ENCODE measurements at places on chromosomes 1 and 21.

DNA sequence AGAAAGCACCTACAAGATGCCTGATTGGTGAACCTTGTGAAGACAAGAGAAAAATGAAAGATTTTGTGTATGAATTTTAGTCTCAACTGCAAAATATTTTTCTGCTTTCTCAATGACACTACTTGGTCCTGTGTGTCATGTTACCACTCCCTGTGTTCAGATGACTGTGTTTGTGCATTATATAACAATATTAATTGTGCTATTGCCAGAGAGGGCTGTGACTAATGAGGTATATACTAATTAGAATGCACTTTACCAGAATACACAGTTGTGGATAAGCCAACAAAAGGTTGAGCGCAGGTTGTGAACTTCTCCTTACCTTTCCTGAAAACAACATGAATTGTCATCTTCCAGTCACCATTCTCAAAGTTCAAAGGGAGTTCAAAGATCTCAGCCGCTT, 17.3 kb upstream of the FMO2 start:
- DNase-seq: no peak

GRCh38 chr1:205792961-205793673, 17.8 kb upstream of the RAB29 start:
- no peak for DNase-seq

- DNase-seq: peak; percentile 87
Measured at GRCh38 chr21:8989721-8990325, 1531.6 kb upstream of the TPTE start.

- DNase-seq: no peak
Measured at GRCh38 chr1:33516428-33516827, 44.0 kb downstream of the ZSCAN20 start.

DNA sequence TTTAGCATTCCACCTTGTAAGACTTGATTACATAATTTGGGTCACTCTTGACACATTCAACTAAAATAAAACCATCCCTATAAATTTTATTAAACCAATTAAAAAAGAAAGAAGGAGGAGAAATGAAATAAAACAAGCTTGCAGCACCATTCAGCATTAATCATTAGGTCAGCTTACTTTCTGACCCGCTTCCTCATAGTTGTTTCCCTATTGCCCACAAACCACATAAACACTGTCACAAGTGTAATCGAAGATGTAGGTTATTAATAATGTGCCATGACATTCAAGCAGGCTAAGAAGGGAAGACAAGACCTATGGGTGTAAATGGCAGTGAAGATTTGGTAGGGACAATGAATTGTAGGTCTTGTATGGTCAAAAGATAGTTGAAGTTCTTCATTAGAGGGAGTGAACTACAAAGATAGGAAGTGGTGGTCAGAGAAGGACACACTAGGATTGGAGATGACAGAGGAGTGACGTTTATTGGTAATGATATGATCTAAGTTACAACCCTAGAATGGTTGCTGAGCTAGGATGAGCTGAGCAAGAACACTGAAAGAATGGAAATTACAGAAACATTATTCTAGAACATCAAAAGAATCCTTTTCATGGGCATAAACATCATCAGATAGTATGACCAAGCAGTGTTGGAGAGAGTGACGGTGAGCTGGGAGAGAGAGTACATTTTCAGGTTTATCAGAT, 231.5 kb downstream of the KCNT2 start:
- no peak for DNase-seq

DNA sequence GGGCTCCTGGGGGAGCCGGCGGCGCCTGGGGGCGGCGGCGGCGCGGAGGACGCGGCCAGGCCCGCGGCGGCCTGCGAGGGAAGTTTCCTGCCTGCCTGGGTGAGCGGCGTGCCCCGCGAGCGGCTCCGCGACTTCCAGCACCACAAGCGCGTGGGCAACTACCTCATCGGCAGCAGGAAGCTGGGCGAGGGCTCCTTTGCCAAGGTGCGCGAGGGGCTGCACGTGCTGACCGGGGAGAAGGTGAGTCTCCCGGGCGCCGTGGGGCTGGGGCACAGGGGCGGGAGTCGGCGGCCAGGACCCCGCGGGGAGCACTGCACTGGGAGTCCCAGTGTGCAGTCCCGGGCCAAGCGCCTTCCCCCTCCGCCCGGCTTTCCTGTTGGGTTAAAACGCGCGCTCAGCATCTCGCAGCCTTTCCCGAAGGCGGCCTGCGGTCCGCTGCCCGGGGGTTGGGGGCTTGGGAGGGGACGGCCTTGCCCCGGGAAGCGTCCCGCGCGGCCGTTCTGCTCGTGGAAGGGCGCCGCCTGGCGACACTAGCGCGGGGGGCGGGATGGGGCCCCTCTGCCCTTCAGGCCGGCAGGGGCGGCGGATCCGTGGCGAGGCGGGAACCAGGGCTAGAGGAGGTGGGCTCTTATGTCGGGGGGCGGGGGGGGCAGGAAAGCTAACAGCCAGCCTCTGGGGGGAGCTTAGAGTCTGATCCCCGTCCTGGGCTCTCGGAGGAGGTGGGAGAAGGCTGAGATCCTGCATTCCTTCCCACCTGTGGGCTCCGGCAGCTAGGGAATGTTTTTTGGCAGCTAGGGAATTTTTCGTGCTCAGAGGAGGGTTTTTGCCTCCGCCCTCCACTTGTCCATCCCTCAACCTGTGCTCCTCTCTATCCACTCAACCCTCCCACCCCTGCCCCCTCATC, 1.1 kb downstream of the HUNK start:
- no peak for DNase-seq

DNA sequence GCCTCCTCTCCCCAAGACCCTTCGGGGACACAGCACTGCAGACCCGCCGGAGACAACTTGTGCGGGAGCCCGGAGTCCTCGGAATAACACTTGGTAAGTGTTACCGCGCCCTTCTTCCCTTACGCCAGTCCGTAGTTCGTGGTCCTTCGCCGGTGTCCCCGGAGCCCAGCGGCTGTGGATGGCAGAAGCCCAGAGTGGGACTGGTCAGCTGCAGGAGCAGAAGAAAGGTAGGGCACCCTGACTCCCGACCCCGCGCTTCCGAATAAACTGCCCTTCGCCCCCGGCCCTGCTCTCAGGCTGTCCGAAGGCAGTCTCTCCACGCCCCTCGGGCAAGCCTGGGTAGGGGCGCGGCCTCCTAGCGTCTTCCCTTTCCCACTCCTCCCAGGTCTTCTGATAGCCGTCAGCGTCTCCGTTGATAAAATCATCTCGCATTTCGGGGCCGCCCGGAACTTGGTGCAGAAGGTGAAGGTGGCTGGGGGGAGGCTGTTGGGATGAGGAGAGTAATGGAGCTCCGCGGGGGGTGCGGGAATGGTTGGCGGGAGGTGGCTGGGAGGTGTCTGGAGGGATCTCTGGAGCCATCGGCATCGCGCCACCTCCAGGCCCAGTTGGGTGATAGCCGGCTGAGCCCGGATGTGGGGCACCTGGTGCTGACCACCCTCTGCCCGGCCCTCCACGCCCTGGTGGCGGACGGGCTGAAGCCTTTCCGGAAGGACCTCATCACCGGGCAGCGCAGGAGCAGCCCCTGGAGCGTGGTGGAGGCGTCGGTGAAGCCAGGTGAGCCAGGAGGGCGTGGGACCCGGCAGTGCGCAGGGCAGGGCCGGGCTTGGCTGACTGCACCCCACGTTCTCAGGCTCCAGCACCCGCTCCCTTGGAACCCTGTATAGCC, 4.3 kb downstream of the RUSC1 start:
- peak; percentile 54 for DNase-seq

DNA sequence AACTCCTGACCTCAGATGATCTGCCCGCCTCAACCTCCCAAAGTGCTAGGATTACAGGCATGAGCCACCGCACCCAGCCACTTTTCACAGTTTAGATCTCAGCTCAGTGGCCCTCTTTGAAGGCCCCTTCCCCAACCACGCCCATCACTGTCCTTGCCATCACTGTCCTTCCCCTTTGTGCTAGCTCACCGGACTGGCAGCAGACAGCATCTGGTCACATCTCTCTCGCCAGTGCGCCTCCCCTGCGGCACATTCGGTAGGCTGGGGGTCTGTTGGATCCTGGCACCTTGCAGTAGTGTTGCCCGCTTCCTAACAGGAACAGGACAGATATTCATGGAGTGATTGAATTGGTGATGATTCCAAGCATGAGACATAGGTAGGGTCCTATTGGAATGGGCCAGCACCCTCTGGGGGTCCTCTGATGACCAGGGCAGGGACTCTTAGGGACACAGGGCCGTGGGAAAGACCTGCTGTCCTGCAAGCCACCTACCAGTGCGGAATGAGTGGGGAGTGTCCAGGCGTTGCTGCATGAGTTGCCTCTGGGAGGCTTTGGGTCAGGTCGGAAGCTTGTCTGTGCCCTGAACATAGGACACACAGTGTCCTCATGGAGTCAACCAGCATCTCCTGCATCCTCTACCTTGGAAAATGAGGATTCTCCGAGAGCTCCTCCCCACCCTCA, 178.8 kb upstream of the VAMP3 start:
- no peak for DNase-seq

GRCh38 chr1:204443260-204443619, 31.6 kb upstream of the PPP1R15B start:
- DNase-seq: no peak

GRCh38 chr1:4724001-4724400, 69.6 kb downstream of the AJAP1 start:
- no peak for DNase-seq

DNA sequence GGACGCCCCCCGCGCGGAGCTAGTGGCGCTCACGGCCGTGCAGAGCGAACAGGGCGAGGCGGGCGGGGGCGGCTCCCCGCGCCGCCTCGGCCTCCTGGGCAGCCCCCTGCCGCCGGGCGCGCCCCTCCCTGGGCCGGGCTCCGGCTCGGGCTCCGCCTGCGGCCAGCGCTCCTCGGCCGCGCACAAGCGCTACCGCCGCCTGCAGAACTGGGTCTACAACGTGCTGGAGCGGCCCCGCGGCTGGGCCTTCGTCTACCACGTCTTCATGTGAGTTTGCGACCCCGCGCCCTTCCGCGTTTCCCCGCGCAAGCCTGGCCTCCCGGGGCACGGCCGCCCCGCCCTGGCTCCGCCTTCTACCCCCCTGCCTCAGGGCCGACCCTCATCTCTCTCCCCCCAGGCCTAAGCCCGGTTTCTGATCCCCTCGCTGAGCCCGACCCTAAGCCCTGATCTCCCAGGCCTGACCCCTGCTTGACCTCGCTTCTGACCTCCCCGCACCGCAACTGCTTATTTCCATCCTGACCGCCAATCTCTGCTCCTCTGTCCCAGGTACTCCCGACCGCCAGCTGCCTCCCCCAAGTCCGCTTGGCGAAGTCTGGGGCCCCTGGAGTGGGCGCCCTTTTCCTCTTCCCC, 669 bp downstream of the KCNQ4 start:
- no peak for DNase-seq

DNA sequence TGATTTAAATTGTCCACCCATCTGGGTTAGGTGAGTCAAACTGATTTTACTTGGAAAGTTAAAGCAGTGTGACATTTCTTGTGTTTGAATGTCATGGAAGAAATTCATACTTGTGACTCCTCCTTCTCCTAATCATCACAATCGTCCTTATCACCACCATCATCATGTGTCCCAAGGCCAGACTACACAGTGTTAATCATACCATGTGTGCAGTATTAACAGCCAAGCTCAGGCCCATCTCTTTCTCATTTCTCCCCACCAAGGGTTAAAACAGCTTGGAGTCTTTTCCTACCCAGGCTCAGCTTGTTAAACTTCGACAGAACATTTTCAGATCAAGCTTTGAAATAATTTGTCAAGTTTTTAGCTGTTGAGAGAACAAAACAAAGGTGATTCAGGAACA, 22.5 kb upstream of the PLA2G2E start:
- no peak for DNase-seq

DNA sequence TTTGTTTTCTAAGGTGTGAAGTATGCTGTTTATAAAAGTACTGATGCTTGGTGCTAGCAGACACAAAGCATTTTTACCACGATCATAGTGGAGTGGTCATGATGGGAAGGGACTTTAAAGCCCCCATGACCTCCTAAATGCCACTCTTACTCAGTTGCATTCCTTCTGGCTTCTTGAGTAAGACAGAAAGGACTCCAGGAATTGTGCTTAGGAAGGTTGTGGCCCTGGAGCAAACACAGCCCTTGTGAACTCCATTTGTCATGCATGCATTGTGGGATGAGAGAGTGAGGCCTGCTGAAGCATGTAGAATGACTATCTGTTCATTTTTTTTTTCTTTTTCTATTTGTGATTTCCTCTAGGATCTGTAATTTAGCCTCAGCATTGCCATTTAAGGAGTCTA, 34.2 kb downstream of the AK5 start:
- DNase-seq: peak; percentile 21

DNA sequence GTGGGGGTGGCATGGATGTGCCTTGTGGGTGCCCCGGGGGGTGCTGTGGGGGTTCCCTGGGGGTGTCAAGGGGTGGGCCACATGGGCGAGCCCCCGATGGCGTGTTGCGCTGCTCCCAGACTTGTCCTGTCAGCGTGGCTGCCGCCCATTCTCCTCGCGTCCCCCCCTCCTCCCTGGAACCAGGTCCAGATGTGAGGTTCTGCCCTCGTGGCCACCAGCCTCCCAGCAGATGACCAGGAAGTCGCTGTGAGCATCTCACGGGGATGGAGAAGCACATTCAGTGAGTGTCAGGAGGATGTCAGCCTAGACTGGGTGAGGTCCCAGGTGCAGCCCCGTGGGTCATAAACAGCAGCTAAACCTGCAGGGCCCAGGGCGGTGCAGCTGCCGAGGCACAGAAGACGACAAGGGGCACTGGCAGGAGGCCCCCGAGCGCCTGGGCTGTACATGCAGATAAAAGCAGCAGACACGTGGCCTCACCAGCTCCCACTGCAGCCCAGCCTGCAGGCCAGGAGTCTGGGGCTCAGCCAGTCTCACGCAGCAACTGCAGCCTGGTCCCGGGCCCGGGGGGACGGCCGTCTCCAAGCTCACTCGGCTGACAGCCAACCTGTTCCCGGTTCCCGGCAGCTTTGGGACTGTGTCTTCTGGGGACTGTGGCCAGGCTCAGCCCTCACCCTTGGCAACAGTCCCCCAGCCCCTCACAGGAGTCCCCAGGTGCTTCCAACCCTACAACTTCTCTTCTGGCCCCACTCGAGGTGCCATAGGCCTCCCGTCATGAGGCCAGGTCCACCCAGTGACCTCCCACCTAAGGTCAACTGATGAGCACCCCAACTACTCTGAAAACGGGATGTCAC, 17.5 kb upstream of the COL6A2 start:
- DNase-seq: no peak

- DNase-seq: no peak
Measured at GRCh38 chr1:175094626-175095025, 27.0 kb downstream of the TNN start.

DNA sequence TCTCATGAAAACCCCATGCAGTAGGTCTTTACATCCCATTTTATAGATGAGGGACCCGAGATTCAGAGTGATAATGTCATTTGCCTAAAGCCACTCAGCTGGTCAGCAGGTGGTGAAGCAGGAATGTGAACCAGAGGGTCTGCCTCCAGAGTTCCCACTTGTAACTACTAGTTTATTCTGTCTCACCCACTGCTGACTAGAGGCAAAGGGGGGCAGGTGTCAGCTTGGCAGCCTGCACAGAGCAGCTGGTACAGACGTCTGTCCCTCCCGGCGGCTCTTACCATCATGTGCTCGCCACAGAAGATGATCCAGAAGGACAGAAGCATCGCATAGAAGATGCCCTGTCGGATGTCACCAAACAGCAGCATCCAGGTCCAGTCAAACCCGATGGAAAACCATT, 82.4 kb downstream of the WLS start:
- no peak for DNase-seq

DNA sequence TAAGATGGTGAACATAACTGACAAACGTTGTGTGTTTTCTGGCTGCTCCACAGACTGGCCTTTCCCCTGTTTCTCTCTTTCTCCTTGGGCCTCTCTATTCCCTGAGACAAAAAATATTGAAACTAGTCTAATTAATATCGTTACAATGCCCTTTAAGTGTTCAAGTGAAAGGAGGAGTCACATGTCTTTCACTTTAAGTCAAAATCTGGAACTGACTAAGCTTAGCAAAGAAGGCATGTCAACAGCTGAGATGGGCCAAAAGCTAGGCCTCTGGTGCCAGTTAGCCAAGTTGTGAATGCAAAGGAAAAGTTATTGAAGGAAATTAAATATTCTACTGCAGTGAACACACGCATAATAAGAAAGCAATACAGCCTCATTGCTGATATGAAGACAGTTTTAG, 32.2 kb upstream of the FCRL3 start:
- DNase-seq: no peak
